ENCODE measurements at places on chromosomes 12 and 14. TPM values are rescaled to one million over a fixed set of nuclear protein-coding genes. Genes with fewer than 3 reads are reported as not detected.

The PRB2 gene
- total RNA-seq: not detected

The VPS37B gene
- 33.6 TPM for total RNA-seq

The BAZ2A gene
- 79.5 TPM for total RNA-seq

The GLT1D1 gene
- 0.16 TPM for total RNA-seq

The NFATC4 gene
- total RNA-seq: 15.3 TPM

The FAM181A gene
- not detected for total RNA-seq

The RAB15 gene
- total RNA-seq: 24.3 TPM

The APOF gene
- total RNA-seq: not detected
